ENCODE measurements at places on chromosomes 16 and 17.

DNA sequence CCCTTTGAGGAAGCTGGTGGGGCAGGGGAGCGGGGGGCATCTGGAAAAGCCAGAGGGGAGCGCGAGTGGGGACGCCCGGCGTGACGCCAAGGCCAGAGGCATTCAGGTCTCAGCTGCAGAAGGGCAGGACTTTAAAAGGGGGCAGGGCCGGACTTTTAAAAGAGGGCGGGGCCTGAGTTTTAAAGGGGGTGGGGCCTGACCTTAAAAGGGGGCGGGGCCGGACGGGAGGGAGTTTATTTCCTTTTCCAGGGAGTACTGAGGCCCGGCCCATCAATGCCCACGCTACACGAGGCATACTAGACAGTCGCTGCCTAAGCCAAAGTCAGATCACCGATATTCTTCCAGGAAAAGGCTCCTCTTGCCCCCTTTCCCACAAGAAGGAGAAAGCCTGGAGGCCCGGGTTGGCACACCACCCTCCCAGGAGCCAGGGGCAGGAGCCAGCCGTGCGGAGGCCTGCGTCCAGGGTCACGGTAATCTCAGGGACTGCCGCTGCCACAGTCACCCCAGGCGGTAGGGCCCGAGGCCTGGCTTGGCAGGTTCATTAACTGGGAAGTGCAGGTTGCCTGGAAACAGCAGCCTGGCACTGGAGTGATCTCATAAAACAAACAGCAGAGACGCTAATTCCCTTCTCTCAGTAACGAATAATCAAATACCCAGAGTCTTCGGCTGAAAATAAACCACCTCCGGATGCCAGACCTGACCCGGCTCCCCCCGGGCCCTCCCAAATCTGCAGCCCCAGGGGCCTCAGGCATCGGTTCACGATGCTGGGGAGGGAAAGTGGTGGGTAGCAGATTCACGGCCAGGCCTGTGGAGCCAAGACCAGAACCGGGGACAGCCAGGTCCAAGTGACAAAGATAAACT, 90.7 kb downstream of the TIMM22 start:
- peak; percentile 85 for DNase-seq

- no peak for DNase-seq
Measured at GRCh38 chr16:70394853-70395252, 44.0 kb downstream of the ST3GAL2 start.

DNA sequence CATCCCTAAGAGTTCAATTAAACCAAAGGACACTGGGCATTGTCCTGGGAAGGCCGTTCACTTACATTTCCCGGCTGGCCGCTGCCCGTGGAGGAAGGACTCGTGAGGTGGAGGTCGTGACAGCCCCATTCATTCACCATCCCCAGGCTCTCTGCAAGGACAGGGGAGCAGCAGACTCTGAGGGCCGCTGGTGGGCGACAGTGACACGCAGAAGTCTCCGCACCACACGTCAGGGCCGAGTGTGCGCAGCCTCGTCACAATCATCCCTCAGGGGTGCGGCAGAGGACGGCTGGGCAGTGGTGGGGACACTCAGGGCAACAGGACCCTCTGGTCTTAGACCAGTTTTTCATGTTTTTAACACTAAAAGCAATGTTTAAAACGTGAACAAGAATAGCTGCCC, 21.7 kb downstream of the UNKL start:
- DNase-seq, result no peak

- no peak for DNase-seq
Measured at GRCh38 chr17:59355702-59356325, 24.4 kb downstream of the YPEL2 start.

DNA sequence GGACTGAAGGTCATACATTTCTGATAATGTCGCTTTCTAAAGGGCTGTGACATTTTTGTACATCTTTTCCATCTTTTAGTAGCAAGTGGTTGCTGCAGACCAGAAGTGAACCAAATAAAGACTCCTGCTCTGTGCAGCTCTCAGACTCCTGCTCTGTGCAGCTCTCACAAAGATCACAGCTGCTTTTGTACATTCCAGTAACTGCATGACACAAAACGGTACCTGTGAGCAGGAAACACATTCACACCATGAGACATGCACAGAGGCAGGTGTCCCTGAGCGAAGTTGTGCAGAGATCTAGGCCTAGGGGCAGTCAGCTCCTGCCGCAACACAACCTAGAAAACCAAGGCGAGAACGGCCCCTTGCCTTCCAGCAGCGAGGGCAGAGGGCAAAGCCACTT, 67.5 kb downstream of the KLHDC4 start:
- no peak for DNase-seq

GRCh38 chr16:24526701-24527495, 12.5 kb upstream of the RBBP6 start:
- DNase-seq, result no peak

GRCh38 chr16:6133009-6133557, 1035.5 kb upstream of the EEF2KMT start:
- no peak for DNase-seq

DNA sequence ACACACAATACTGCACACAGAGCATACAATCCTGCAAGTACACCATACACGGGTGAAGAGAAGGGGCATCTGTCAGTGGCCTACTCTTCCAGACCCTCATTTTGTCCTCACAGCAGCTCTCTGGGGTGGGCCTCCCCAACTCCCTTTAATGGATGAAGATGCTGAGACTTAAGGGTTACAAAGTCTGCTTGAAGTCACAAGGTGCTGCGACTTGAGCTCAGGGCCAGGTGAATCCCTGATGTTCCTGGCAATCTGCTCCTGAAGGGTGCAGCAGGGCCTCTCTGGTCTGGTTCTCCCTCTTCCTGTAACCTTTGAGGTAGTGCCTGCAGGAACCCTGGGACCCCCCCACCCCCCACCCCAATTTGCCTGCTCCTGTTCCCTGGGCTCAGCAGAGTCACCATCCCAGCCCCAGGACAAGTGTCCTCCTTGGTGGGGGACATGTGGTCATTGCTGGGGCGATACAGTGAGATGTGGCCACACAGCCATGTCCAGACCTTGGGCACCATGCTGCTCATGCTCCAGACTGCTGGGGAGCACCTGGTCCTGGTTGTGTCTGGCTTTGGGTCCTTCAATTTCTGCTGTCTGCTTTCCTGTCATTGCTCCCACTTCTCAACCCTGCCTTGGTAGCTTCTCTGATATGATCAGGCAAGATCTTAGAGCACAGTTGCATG, 107.5 kb downstream of the METRNL start:
- peak; percentile 49 for DNase-seq

DNA sequence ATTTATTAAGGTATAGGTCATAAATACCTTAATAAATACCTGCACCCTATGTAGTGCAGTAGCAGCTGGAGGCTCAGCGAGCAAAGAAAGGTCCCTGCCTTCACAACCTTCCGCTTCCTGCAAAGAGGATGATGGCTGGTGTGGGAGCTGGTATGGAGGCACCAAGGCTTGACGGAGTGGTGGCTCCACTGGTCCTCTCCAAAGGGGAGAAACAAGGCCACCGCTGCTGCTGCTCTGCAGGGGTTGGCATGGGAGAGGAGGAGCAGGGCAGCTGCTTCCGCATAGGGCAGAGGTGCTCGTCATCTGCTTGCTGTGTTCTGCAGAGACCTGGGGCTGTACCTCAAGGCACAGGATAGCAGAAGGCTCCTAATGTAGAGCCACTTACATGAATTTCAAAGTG, 52.8 kb downstream of the NDEL1 start:
- DNase-seq, result no peak
